ENCODE measurements at places on chromosomes 16 and 17. TPM values are rescaled to one million over a fixed set of nuclear protein-coding genes. Genes with fewer than 3 reads are reported as not detected.

Gene KCTD19
- not detected for total RNA-seq

DNA sequence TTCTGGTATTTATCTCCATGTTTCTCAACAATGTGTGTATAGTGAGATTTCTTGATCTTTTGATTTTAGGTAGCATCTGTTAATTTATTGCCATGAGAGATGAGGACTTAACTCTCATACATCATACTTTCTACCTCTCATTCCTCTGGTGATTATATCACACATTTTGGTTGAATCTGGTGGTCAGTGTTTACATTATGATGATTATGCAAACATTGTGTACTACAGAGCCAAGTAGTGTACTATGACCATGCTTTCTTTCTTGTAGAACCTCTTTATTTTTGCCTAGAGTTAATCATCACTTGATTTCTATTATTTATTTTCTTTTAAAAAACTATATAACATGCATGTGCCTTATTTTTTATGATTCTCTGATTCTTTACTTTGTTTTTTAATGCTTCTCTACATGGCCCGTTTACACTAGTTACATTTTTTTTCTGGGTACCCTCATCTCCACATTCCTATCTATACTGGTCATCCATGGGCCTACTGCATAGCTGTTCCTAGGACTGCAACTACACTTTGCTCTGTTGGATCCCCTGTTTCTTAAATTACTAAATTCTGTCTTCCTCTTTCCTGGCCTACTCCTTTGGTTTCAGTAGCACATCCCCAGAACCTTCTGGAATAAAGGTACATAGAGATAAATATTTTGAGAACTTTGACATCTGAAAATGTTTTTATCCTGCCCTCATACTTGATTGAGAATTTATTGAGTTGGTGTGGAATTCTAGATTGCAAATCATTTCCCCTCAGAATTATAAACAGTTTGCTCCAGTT is 63.0 kb upstream of the LRRC37A3 start:
- no peak overlapping the region for H3K27ac ChIP-seq
- no peaks in the 10 kb centered on the region for H3K36me3 ChIP-seq
- no peak for DNase-seq
- H3K27me3 ChIP-seq, result no peaks in the 10 kb centered on the region

GRCh38 chr16:396605-397004 is 394 bp upstream of the NME4 start:
- H3K4me1 ChIP-seq, result peaks cover 3% of the 10 kb centered on the region
- H3K36me3 ChIP-seq, result no peaks in the 10 kb centered on the region
- peak overlapping the region; percentile 61 for H3K27ac ChIP-seq
- DNase-seq, result no peak

DNA sequence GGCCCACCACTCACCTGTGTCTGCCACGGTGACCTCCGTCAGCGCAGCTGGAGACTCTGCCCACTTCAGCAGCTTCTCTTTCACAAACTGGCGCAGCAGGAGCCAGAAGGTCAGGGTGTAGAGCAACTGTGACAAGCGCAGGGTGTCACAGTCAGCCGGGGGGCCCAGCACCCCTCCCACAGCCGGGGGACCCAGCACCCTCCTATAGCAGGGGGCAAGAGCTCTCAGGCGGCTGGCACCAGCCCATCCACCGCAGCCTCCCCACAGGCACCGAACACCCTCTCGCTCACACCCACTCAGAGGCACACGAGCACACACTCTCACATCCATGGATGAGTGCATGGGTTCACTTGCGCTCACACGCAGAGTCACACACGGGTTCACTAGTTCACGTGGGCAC is 28.8 kb downstream of the CTU2 start:
- no peak for DNase-seq
- no peak overlapping the region for H3K27ac ChIP-seq
- no peaks in the 10 kb centered on the region for H3K4me1 ChIP-seq
- peaks cover 24% of the 10 kb centered on the region for H3K36me3 ChIP-seq
- no peaks in the 10 kb centered on the region for H3K27me3 ChIP-seq
- no peak overlapping the region for H3K4me3 ChIP-seq

DNA sequence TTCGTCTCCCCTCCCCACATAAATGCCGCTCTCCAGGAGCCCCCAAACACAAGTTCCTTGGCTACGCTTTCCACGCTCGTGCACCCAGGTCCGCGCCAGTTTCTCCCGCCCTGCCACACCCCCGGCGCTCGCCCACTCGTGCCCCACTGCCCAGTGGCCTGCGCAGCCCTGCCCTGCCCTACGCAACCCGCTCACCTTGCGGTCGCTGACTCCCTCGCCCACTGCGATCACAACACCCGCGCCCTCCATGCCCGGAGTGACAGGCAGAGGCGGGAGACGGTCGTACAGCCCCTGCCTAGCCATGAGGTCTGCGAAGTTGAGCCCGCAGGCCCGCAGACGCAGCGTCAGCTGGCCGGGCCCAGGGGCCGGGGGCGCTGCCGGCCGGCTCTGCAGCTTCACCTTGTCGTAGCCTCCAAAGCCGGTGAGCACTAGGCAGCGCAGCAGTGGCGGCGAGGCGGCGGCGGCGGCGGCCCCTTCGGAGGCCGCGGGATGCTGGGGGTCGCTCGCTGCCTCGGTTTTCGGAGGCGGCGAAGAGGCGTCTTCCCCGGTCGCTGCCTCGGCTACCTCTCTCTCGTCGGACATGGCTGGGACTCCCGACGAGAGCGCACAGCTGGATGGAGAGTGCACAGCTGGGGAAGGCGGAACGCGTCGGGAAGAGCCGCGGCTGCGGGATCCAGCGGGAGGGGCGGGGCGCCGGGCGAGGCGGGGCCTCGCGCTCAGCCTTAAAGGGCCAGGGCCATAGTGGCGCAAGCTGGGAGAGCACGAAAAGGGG is at the start of gene VAT1:
TSS of gene VAT1 (minus strand) at position 645 of the 772 bp plus-strand sequence. CDS start at position 582, 63 bp downstream.
- peak; percentile 46 for DNase-seq
- H3K27me3 ChIP-seq, result no peaks in the 10 kb centered on the region
- H3K36me3 ChIP-seq, result peaks cover 6% of the 10 kb centered on the region
- H3K4me3 ChIP-seq, result peak within 1 kb of the TSS; percentile 99
- H3K4me1 ChIP-seq, result peaks cover 42% of the 10 kb centered on the region

GRCh38 chr17:33955461-33955860 is 299.6 kb upstream of the CCL2 start:
- DNase-seq, result no peak
- no peaks in the 10 kb centered on the region for H3K27me3 ChIP-seq
- no peak overlapping the region for H3K27ac ChIP-seq
- H3K4me3 ChIP-seq, result no peak overlapping the region

- no peak for DNase-seq
- H3K4me3 ChIP-seq, result no peak overlapping the region
- H3K4me1 ChIP-seq, result no peaks in the 10 kb centered on the region
- no peaks in the 10 kb centered on the region for H3K27me3 ChIP-seq
- H3K27ac ChIP-seq, result no peak overlapping the region
These were observed 246.6 kb upstream of the MAF start for GRCh38 chr16:79847101-79847500.
